Stimulated activated CD4-positive, alpha-beta T cell treated with anti-CD3 and anti-CD28 coated beads, Interleukin-4, amount 100 ng/mL, for 4 hours (primary cell): ENCODE measurements at places on chromosomes 2 and 18.
A peak's percentile ranks its signal among the peaks of the same experiment; 100 is the strongest.

- no peak for DNase-seq
Observed at GRCh38 chr2:186617148-186617547, 27.3 kb downstream of the ITGAV start.

- DNase-seq: no peak
Observed at GRCh38 chr2:236545248-236545658, 24.4 kb upstream of the ACKR3 start.

- no peak for DNase-seq
Observed at GRCh38 chr18:1760901-1761300, 810.4 kb downstream of the METTL4 start.

GRCh38 chr2:37739153-37739552 is 67.7 kb upstream of the CDC42EP3 start:
- no peak for DNase-seq

- peak; percentile 58 for DNase-seq
Observed at GRCh38 chr2:98835831-98836385, 100.1 kb downstream of the CRACDL start.
